ENCODE measurements at places on chromosomes 1 and 21.
A peak's percentile ranks its signal among the peaks of the same experiment; 100 is the strongest.

DNA sequence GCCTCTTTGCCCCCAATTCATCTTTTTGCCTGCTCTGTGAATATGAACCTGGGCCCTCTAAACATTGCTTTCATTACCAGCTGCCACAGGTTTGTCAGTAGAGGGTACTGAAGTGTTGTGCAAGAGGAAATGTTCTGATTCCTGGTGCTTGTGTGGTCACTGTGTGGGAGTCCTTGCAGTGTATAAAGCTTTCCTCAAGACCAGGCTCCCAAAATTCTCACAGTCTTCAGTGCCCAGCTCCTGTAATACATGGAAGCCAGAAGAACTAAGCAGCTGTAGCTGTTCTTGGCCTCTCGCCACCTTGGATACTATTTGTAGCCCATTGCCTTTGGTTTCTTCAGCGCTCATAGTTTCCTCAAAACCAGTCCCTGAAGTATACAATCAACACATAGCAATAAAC, 1046.2 kb downstream of the BRINP3 start:
- no peak for DNase-seq

- DNase-seq, result peak; percentile 68
Measured at GRCh38 chr1:204089044-204089751, 16.3 kb downstream of the SOX13 start.

- no peak for DNase-seq
Measured at GRCh38 chr21:16079830-16080229, 350.0 kb downstream of the USP25 start.

GRCh38 chr1:205062319-205062718, 19.3 kb downstream of the CNTN2 start:
- DNase-seq, result no peak

DNA sequence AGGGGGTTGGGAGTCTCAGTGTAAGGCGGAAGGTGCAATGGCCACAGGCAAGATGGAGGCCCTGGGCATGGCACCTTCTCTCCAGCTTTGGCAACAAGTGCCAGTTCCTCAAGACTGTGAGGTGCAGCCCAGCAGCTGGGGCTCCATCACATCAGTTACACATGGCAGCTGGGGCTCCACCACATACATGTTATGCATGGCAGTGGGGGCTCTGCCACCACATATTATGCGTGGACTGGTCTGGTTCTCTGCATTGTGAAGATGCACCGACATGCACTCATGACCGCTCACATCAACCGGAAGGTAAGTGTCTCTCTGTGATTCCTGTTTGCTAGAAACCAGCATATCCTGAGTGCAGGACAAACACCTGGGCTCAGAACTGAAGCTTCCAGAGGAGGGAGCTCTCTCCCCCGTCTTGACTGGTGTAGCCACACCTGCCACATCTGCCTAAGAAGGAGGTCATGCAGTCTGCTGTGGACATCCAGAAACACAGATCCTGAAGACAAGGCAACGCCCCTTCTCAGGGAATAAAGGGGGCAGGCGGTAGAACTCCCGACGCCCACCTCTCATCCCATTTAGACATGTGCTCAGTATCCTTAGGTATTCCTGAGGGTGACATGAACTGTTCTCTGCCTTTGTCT, 104.1 kb upstream of the TMPRSS2 start:
- peak; percentile 44 for DNase-seq

DNA sequence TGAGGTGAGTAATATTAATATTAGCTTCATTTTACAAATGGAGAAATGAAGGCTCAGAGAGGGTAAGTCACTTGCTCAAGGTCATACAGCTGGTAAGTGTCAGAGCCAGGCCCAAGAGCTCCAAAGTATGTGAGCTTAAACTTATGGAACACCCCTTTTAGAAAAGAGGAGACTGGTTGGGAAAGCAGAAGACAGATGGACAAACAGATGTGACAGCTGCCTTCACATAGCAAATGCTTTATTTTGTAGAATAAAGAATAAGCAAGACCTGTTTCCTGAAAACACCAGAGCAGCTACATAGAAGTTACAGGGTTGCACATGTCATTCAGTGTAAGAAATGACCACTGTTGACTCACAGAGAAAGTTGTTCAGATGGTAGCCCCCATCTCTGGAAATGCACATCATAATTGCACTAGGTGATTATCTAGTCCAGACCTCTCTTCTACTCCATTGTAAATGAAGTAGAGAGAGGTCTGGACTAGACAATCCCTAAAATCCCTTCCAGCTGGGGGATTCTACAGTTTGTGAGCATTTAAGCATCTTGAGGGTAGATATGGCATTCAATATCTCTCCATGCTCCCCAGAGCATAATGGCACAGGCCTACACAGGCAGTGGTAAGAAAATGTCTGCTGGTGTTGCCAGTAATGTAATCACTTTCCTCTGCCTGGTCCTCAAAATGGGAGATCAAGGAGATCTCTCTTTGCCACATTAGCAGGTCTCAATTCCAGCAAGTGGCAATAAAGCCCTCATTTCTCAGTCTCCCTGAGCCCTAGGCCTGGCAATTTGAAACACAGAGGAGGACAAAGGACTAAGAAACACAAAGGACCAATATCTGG, 188.2 kb upstream of the FGGY start:
- no peak for DNase-seq

DNA sequence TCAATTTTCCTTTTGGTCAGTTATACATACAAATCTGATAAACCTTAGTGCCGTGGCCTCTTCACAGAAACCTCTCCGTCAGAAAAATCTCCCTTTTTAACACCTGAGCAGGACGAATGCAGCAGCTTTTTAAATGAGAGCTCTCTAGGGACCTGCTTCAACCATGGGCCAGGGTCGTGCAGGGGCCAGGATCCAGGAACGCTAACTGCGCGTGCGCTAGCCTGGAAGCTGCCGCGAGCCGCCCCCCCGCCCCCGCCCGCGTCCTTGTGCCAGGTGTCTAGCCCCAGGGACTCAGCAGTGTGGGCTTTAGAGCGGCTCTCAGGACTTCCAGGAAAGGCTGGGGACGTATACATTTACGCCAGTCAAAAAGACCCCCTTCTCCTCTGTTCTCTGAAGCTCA, 136.8 kb upstream of the FMN2 start:
- DNase-seq, result no peak

DNA sequence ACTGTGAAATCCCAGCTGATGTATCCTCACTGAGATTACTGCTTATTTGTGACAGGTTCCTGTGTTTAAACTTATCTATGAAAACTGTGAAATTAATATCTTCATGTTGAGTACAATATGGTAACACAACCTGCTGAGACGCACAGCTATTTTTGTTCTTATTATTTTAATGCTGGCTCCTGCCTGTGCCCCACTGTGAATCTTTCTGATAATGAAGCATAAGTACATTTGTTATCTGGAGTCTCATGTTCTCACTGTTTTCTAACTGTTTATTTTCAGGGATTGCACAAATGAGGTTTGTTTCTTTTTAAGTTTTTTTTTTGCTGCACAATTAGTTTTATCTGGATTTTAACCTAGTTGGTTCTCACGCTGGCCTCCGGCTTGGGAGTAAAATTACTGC, 39.9 kb upstream of the IFNAR2 start:
- DNase-seq, result no peak

GRCh38 chr1:165543532-165544438, at the start of gene LRRC52:
TSS of gene LRRC52 (plus strand) at chr1:165544000. CDS start at chr1:165544297, 297 bp downstream.
- DNase-seq, result peak; percentile 77

- no peak for DNase-seq
Measured at GRCh38 chr1:182639330-182639729, 35.1 kb upstream of the RGS16 start.

DNA sequence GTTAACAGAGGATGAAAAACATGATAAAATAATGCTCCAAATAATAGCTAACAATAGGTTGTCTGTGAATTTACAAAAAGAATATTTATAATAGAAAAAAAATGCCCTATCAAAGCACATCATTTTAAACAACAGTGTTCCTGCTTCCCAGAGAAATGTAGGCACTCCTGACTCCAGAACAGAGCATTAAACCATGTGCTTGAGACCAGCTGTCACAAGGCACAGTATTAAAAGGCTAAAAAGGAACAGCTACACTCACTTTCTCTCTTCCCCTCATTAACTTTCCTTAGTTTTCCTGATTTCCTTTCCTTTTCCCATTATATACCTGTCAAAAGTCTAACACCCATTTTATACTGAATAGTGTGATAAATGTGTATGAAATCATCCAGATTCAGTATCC, 10.9 kb downstream of the VAV3 start:
- DNase-seq, result no peak
